ENCODE measurements at places on chromosomes 7 and 10. TPM values are rescaled to one million over a fixed set of nuclear protein-coding genes. Genes with fewer than 3 reads are reported as not detected.

NEUROD6 gene
- total RNA-seq = not detected

- no peaks in the 10 kb centered on the region for H3K27me3 ChIP-seq
- H3K4me1 ChIP-seq = peaks cover 33% of the 10 kb centered on the region
- H3K4me3 ChIP-seq = no peak overlapping the region
- H3K27ac ChIP-seq = no peak overlapping the region
These were observed 121.5 kb downstream of the KAT6B start for GRCh38 chr10:74947781-74948401.

DNA sequence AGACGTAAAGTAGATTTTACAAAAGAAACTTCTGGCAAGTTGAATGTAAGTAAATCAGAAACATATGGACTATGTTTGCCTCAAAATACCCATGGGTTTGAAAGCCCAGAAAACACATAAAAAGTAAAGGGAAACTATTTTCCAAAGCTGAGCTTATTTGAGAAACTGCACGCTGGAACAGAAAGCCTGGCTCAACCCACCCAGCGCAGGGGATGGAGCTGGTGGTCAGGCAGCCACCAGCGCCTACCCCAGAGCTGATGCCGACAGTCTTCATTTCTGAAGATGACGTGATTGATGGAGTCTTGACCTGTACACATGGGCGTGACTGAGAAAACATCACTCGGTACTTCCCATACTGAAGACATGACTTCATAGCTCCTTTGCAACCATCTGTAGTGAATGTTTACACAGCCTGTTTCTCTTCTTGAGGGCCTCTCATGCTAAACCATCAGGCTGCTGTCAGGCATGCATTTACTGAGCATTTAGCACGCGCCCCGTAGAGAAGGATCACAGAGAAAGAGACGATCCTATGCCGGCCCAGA lies 232.6 kb upstream of the AUTS2 start:
- H3K4me1 ChIP-seq = no peaks in the 10 kb centered on the region
- H3K27ac ChIP-seq = no peak overlapping the region
- H3K4me3 ChIP-seq = no peak overlapping the region
- H3K36me3 ChIP-seq = no peaks in the 10 kb centered on the region
- DNase-seq = no peak

DNA sequence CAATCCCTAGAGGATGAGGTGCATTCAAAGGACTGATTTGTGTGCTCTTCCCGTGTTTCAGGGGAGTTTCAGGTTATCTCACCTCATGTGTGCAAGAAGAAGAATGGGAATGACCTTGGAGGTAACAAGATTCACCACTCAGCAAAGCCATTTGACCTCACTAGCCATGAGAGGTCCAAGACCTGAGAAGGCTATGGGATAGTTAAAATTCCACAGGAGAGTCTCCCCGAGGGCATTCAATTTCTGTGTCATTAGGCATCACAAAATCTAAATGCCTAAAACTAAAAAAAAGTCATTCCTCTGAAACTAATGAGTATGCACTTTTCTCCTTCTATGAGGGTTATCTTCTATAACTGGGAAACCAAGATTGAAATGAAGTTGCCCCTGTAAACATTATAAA lies 433.4 kb downstream of the KCNMA1 start:
- DNase-seq = no peak
- H3K36me3 ChIP-seq = no peaks in the 10 kb centered on the region
- no peaks in the 10 kb centered on the region for H3K4me1 ChIP-seq
- no peak overlapping the region for H3K4me3 ChIP-seq

DNA sequence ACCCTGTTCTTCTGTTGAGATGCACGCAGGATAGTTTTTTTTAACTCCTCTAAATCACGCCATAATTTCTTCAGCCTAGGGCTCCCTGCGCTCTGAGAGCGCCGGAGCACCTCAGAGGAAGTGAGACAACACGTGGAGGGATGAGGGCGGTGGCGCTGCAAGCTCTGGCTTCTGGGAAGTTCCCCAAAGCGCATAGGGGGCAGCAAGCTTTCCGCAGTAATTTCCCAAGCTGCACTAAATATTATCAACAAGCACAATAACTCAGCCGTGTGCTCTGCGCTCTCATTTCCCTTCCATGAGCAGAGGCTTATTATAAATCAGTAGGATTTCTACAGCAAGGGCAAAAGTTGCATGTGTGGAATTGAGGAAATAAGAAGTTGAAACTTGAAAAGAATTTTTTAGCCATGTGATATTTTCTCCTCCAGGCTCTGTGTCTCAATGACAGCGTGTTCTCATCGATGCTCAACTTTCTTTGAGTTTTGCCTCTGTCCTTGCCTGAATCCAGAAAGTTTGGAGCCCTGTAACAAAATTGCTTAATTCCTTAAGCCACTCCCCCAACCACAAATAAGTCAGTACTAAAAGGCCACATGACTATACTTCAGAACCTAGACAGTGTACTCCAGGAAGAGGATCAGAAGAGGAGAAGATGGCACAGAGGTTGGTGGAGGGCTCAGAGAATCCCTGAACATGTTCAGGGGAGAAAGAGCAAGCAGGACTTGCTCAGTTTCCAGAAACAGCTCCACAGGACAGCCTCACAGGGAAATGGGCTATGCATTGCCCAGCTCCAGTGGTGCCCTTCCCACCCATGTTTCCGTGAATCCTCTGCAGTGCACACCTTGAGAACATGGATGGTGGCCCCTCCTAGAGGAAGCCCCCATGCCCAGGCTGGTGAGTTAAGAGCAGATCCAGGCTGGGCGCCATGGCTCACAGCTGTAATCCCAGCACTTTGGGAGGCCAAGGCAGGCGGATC lies 221.5 kb upstream of the GHITM start:
- H3K27me3 ChIP-seq = no peaks in the 10 kb centered on the region
- H3K27ac ChIP-seq = no peak overlapping the region
- H3K36me3 ChIP-seq = no peaks in the 10 kb centered on the region
- H3K4me1 ChIP-seq = no peaks in the 10 kb centered on the region
- DNase-seq = no peak

PON3 gene
- total RNA-seq = 7.0 TPM

DNA sequence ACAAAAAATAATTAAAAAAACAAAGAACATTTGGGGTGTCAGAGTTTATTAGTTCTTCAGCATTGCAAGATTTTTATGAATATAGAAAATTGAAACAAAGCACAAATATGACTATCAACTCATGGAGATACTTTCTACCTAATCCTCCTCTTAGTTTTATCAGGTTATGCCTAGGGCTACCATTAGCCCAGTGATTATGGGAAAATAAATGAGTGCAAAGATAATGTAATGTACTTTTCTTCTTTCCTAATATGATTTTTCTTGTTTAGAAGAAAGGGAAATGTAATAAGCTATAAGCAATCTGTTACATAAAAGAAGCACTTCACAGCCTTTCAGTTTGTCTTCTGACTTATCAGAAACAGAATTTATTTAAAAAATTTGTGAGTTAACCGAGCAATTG lies 676.8 kb downstream of the SORCS1 start:
- no peak for DNase-seq
- H3K4me1 ChIP-seq = no peaks in the 10 kb centered on the region
- H3K27ac ChIP-seq = no peak overlapping the region
- no peaks in the 10 kb centered on the region for H3K27me3 ChIP-seq

DNA sequence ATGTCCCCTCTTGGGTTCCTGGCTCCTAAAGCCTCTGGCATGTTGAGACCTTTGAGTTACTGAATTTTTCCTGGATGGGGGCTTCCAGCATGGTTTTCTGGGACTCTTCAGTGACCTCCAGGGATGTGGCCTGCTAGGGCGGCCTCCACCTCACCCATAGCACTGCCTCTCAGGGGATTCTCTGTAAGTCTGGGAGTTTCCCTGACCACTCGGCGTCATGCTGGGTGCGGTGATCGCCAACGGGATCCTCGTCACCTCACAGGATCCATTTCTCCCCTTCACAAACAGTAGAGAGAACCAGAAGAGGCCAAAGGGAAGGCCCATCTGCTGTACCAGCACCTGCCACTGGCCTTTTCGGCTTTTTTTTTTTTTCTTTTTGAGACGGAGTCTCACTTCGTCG lies 84.3 kb downstream of the NPTX2 start:
- no peaks in the 10 kb centered on the region for H3K27me3 ChIP-seq
- no peak overlapping the region for H3K27ac ChIP-seq
- no peak for DNase-seq
- no peaks in the 10 kb centered on the region for H3K36me3 ChIP-seq
- H3K4me1 ChIP-seq = peaks cover 19% of the 10 kb centered on the region
- no peak overlapping the region for H3K4me3 ChIP-seq

All from body of pancreas (tissue), 4 donors.